SJSA1 (cell line): ENCODE measurements at places on chromosomes 11 and 22.

GRCh38 chr22:49482811-49483210 is 344.9 kb downstream of the BRD1 start:
- DNase-seq: no peak

GRCh38 chr22:46147061-46147460 is 3.3 kb upstream of the PPARA start:
- no peak for DNase-seq

- DNase-seq: no peak
These were observed 184.1 kb upstream of the SYT13 start for GRCh38 chr11:45470151-45470793.

GRCh38 chr22:46033256-46034200 is 56.6 kb upstream of the WNT7B start:
- no peak for DNase-seq

DNA sequence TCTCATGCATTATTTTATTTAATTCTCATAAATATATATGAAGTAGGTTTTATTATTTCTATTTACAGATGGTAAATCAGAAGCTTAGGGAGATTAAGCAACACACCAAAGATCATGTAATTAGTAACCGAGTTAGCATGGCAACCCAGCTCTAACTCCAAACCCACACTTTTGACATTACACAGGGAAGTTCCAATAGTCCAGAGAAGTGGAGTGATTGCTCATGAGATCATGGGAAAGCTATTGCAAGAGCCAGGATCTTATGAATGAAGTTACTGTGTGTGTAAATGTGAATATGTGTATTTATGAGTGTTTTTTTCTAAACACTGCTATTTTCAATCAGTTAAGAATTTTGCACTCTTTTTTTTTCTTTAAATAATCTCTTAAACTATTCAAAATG is 225.8 kb upstream of the KIRREL3 start:
- no peak for DNase-seq
